ENCODE measurements at places on chromosomes 12 and 14.

DNA sequence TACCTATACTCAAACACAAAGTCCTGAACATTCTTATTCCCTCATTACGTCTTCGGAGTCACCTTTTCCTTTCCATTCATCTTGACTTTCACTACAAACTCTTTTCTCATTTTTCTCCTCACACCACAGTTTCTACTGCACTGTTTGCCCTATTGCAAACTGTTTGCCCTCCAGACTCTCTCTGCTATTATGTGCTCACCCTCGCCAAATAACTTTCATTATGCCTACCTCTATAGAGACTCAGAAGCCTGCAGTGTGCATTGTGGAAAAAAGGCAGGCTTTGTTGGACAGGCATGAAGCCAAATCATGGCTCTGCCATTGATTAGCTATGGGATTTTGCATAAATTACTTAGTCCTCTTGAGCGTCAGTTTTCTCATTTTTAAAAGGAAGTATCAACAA lies 246.6 kb upstream of the CCDC196 start:
- DNase-seq = no peak

DNA sequence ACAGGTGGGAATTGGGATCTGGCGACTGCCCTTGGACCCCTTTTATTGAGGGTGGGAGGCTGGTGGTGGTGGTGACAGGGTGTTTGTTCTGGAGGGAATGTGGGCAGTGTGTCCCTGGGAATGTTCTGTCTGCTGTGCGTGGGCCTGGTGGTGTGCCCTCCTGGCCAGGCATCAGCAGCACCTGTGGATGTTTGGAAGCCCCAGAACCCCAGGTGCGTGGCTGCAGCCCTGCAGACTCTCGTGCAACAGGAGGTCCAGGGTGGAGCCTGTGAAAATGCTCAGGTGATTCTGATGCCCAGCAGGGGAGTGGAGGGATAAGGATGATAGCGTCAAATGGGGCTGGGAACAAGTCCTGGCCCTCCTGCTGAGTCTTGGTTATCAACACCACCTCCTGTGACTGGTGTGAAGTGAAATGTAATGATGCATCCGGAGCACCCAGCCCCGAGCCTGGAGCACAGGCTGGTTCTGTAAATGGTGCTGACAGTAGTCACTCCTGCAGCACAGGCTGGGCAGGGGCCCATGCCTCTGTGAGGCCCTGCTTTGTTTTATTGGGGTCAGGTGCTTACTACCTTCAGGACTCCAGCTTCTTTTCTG lies 176.6 kb downstream of the TSPAN9 start:
- DNase-seq = no peak

- DNase-seq = no peak
Observed at GRCh38 chr14:95254288-95254687, 65.4 kb downstream of the CLMN start.

GRCh38 chr14:90302529-90303303 lies 29.0 kb downstream of the NRDE2 start:
- DNase-seq = no peak

- DNase-seq = no peak
Observed at GRCh38 chr12:117060929-117061305, 38.3 kb downstream of the TESC start.

DNA sequence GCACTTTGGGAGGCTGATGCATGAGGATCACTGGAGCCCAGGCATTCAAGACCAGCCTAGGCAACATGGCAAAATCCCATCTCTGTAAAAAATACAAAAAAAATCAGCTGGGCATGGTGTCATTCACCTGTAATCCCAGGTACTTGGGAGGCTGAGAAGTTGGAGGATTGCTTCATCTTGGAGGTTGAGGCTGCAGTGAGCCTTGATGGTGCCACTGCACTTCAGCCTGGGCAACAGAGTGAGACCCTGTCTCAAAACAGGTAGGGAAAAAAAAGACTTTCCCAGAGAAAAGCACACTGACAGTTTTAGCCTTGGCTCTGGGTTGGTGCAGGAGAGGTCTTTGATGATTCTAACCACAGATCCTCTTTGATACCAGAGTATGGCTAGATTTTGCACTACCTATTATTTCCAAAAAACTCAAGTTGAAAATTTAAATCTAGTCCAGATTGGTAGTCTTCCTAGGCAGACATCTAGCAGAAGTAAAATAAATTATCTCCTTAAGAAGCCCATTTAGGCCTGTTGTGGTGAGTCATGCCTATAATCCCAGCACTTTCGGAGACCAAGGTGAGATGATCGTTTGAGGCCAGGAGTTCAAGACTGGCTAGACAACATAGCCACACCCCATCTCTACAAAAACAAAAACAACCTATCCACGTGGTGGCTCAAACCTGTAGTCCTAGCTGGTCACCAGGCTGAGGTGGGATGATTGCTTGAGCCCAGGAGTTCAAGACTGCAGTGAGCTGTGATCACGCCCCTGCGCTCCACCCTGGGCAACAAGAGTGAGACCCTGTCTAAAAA lies 18.6 kb downstream of the LARP4 start:
- DNase-seq = no peak

- DNase-seq = no peak
Observed at GRCh38 chr12:88062474-88062873, 33.3 kb upstream of the C12orf50 start.

DNA sequence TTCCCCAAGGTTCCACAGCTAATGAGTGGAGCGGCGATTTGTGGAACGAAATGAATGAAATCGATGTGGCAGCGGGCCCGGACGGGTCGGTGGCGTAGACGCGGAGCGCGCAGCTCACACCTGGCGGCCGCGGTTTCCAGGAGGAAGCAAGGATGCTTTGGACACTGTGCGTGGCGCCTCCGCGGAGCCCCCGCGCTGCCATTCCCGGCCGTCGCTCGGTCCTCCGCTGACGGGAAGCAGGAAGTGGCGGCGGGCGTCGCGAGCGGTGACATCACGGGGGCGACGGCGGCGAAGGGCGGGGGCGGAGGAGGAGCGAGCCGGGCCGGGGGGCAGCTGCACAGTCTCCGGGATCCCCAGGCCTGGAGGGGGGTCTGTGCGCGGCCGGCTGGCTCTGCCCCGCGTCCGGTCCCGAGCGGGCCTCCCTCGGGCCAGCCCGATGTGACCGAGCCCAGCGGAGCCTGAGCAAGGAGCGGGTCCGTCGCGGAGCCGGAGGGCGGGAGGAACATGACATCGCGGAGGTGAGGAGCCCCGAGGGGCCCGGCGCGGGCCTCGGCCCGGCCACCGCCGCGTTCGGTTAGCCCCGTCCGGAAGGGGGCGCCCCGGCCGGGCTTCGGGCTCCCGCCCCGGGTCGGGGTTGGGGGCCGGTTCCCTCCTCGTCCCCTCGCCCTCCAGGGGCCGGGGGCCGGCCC lies at the start of gene PTPN11:
TSS of gene PTPN11 (plus strand) at position 340 of the 689 bp plus-strand sequence. CDS start at position 505, 165 bp downstream.
- DNase-seq = peak; percentile 54

DNA sequence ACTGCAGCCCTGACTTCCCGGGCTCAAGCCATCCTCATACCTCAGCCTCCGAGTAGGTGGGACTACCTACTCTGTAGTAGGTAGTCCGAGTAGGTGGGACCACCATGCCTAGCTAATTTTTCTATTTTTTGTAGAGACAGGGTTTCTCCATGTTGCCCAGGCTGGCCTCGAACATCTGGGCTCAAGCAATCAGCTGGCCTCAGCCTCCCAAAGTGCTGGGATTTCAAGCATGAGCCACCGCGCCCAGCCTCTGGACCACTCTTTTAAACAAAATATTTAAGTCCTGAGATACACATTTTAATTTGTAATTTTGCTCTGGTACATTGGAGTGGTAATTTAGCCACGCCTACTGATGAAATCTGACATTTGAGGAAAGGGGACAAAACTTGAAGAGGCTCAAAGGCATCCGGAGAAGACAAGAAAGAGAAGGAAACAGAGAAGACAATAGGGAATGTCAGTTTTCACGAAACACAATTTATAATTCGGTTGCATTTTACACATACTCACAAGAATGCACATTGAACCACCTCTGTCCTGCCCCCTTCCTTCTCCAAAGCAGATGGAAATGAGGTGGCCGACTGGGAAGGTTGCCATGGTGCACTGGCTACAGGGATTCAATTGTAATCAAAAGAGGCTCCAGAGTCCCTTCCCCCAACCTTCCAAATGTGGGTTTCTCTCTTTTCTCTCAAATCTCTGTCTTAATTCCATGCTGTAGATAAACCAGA lies 9.7 kb upstream of the TUBA1A start:
- DNase-seq = no peak

GRCh38 chr12:83092606-83093005 lies 405.9 kb downstream of the TMTC2 start:
- DNase-seq = no peak

GRCh38 chr14:65499138-65499537 lies 86.6 kb downstream of the FUT8 start:
- no peak for DNase-seq

GRCh38 chr12:39620659-39621658 lies 1.4 kb upstream of the ABCD2 start:
- DNase-seq = no peak

- DNase-seq = no peak
Observed at GRCh38 chr14:101191101-101191720, 287.7 kb upstream of the RTL1 start.

DNA sequence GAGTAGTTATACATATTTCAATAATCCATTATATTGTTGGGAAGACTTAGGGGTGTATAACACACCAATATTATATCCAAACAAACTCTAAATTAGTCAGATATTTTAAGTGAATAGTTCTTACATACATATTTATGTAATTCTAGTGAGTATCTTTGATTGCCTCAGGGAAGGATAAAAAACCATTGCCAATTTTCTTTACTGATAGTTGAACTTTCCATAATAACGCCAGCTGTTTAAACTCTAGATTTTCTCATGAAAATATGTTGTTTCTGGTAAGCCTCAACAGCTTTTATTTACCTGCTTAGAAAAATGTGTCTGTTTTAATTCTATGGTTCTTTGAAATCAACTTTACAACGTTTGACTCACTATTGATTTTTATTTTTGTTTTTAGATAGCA lies 959.6 kb upstream of the NOVA1 start:
- no peak for DNase-seq

DNA sequence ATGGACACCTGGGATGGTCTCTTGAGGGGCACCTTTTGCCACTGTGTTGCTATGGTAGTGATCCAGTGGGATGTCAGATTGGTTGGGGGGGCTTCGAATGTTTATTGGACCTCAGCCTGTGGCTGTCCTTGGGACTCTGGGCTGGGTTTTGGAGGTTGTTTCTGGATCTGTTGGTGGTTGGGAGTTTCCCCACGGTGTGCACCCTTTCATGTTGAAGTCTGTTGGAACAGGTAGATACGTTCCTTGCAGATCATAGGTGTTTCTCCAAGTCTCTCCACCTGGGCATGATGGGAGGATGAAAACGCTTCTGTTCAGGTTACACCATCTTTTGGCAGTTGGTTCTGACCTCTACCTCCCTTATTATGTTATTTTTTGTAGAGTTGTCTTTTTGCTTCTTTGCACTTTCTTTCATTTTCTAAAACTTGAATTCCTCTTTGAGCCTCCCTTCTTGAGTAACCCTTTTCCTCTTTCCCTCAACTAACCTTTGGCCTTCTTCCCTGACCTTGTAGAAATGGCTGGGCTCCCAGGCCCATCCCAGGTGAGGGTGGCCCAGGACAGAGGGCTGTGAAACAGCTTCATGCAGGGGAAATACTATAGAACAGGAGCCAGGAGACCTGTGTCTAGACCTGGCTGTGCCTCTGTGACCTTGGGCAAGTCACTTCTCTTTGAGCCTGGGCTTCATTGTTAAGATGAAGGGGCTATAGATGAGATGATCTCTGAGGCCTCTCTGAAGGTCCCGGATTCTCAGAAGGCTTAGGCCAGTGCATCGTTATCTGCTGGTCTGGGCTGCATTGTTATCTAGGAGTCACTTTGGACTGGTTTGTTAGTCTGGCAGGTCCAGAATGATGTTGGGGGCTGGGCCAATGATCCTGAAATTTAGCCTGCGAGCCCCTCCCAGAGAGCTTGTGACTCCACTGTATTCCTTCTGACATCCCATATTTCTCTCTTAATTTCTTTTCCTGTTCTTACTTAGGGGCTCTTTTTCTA lies 2.0 kb downstream of the ATN1 start:
- DNase-seq = no peak

GRCh38 chr14:65062096-65063075 lies 39.9 kb downstream of the MAX start:
- DNase-seq = no peak

GRCh38 chr12:38544330-38545066 lies 227.9 kb downstream of the ALG10B start:
- DNase-seq = no peak

DNA sequence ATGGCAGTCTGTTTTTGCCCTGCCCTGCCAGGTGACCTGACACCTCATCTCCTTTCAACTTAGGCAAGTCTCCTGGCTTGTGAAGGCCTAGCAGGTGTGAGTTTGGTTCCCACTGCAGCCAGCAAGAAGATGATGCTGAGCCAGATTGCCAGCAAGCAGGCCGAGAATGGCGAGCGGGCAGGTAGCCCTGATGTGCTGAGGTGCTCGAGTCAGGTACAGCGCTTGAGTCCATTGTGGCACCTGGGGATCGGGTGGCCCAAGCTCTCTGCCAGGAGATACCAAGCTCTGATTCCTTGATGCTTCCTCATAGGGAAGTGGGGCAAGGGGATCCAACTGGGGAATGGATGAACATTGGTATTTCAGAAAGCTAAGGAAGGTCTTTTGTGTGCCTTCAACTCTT lies 4.1 kb upstream of the CSAD start:
- no peak for DNase-seq

DNA sequence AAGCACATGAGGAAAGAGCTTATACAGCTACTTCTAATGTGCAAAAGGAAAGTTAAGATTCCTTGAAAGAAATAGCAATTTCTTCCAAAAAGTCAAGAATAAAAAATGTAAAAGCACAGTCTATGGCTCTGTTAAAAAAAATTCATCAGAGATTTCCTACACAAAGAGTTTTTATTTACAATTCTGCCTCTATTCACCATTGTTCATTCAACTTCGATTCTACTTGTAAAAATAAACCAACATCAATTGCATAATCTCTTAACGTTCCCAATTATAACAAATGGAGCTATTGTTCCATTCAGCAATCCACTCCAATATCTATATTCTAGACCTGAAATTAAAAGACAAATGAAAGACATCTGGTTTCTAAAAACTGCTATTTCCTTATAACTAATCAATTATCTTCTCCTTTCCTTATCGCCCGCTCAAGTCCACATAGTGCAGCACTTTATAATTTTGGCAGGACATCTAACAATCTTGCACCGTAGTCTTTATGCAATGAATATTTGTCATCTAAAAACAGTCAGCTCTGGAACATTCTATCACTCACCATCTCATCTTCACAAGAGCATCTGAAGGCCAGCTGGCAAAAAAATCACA lies 6.2 kb downstream of the EIF2S3B start:
- no peak for DNase-seq

DNA sequence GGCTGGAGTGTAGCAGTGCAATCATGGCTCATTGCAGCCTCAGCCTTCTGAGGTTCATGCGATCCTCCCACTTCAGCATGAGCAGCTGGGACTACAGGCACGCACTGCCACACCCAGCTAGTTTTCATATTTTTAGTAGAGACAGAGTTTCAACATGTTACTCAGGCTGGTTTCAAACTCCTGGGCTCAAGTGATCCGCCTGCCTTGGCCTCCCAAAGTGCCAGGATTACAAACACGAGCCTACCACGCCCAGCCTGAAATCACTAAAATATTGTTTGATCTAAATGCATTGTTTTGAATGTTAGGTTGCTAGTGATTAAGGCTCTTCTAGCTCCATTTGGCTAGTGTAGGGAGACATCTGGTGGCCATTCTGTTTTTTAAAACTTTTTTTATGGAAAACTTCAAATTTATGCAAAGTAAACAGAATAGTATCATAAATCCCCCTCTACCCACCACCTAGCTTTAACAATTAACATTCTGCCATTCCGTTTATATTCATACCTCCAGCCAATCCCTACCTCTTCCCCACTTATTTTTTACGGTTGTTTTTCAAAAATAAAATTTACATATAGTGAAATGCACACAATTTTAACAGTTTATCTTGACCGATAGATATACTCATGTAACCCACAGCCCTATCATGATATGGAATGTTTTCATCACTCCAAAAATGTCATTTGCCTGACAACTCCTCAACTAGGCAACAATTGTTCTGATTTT lies 37.8 kb downstream of the MYO1H start:
- DNase-seq = no peak
